ENCODE measurements at places on chromosomes 6 and 20. TPM values are rescaled to one million over a fixed set of nuclear protein-coding genes. Genes with fewer than 3 reads are reported as not detected.

- peaks cover 19% of the 10 kb centered on the region for H3K36me3 ChIP-seq
- no peaks in the 10 kb centered on the region for H3K27me3 ChIP-seq
- no peak overlapping the region for H3K4me3 ChIP-seq
- H3K4me1 ChIP-seq: no peaks in the 10 kb centered on the region
- H3K27ac ChIP-seq: no peak overlapping the region
- no peak for DNase-seq
Observed at GRCh38 chr6:105310371-105310770, 92.5 kb downstream of the PREP start.

- no peak overlapping the region for H3K27ac ChIP-seq
- peaks cover 5% of the 10 kb centered on the region for H3K27me3 ChIP-seq
- peaks cover 6% of the 10 kb centered on the region for H3K4me1 ChIP-seq
- H3K36me3 ChIP-seq: no peaks in the 10 kb centered on the region
Observed at GRCh38 chr20:19969106-19969505, 48.1 kb upstream of the NAA20 start.

HNF4A gene
- not detected for total RNA-seq

SDCBP2 gene
- total RNA-seq: 3.7 TPM

GRCh38 chr6:144654506-144654905, 369.4 kb downstream of the UTRN start:
- no peak for DNase-seq
- peaks cover 14% of the 10 kb centered on the region for H3K4me1 ChIP-seq
- H3K27ac ChIP-seq: no peak overlapping the region
- no peak overlapping the region for H3K4me3 ChIP-seq
- H3K27me3 ChIP-seq: no peaks in the 10 kb centered on the region

Data from activated naive CD8-positive, alpha-beta T cell treated with anti-CD3 and anti-CD28 coated beads, Interleukin-2, amount 10 ng/mL, durations not matched to agents 7 days and 5 days (primary cell).